ENCODE measurements at places on chromosomes 7 and 10.

DNA sequence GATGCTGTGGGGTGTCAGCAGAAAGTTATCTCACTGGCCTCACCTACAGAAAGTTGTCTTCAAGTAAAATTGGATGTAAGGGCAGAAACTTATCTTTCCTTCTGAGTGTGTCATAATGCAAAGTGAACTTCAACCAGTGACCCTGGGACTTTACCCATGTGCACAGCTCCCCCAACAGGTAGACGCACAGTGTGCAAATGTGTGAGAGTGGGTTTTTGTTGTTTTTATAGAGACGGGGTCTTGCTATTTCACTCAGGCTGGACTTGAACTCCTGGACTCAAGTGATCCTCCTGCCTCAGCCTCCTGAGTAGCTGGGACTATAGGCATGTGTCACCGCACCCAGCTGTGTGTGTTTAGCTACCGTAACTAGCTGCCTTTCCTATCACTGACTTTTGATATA, 6.4 kb upstream of the KAZALD1 start:
- DNase-seq = no peak

- DNase-seq = no peak
Observed at GRCh38 chr7:31688996-31689395, 2.0 kb downstream of the PPP1R17 start.

GRCh38 chr10:47458466-47459154, 25.3 kb downstream of the ANXA8 start:
- DNase-seq = no peak

DNA sequence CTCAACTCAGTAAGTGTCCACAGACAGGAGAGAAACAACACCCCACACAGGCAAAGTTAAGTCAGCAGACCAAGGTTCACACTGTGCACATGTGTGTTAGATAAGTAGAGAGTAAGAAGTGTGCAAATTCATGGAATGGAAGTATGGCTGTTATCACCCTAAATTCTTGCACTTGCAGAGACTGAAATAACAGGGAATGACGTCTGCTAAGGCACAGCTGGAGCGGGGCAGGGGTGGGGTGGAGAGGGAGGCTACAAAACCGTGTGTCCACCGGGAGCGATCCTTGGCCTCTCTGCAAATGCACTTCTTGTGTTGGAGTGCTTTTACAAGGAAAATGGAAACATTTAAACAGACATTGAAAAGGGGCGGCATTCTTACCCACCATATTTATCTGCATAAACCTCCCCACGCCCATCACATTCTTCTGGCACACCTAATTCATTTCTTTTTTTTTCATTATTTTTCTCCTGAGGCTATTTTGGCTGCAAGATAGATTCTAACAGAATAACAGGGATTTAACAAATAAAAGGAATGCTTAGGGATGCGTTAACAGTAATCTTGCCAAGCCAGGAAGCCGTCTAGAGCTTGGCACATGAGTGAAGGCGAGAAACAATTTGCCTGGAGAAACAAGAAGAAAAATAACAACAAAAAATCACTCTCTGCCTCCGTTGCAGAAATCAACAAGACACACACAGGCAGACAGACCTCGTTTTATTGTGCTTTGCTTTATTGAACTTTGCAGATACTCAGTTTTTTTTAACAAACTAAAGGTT, 30.1 kb downstream of the TNS3 start:
- no peak for DNase-seq

DNA sequence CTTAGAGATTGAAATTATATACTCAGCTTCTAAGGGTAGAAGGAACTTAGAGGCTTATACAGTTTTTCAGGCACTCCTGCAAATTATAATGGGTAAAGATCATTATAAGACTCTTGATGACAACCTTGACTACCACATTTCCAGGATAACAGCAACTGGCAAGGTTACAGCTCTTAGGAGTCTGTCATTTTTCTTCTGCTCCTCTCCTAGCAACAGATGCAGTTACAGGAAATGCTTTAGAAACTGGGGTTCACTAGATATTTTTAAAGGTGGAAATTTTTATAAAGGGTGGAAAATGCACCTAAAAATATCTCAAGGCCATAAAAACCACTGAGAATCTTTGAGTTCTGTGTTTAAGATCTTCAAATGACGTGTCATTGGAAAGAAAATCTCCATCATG, 185.8 kb downstream of the RELN start:
- no peak for DNase-seq

- no peak for DNase-seq
Observed at GRCh38 chr7:44960011-44960580, 18.7 kb downstream of the MYO1G start.

GRCh38 chr7:15650787-15651186, 35.7 kb downstream of the MEOX2 start:
- no peak for DNase-seq

DNA sequence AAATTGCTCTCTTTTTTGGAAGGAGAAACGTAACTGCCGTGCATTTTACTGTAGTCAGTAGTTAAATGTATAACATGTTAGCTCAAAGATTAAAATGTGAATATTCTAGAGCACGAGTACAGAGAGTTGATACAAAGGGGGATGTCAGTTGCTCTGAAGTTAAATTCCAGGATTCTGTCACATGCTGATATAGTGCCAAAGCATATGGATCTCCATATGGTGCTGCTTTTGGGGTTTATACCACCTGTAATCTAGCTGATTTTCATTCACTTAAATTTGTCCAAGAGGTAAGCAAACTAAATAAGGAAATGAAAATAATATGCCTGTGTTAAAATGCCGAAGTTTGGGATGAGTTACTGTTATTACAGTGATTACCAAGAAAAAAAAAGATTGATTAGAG, 298.6 kb downstream of the EXOC4 start:
- no peak for DNase-seq

- DNase-seq = no peak
Observed at GRCh38 chr7:95919556-95919955, 147.2 kb downstream of the DYNC1I1 start.

GRCh38 chr10:5023177-5023805, 19.6 kb upstream of the AKR1C2 start:
- no peak for DNase-seq

- no peak for DNase-seq
Observed at GRCh38 chr10:50497758-50498157, 126.0 kb downstream of the SGMS1 start.

GRCh38 chr10:113108194-113108835, 158.3 kb downstream of the TCF7L2 start:
- no peak for DNase-seq

GRCh38 chr10:99396471-99396870, 34.0 kb downstream of the GOT1 start:
- DNase-seq = no peak

GRCh38 chr10:113047605-113047962, 97.5 kb downstream of the TCF7L2 start:
- DNase-seq = no peak

- no peak for DNase-seq
Observed at GRCh38 chr10:103869336-103869735, 14.0 kb upstream of the SH3PXD2A start.

DNA sequence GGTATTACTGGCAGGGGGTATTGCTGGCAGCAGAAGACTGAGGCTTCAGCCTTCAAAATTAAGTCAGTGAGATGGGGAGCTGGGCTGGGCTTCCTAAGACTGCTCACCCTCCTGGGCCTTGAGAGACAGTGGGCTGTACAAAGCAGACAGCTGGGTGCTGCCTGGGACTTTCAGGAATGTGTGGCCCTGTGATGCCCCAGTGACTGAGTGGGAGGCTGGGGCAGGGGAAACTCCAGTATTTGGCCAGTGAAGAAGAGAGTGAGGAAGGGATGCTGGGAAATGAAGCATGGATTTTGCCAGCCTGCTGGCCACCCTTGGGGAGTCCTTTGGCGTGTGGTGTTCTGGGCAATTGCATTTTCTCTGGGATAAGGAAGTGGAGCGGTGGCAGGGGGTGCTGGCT, 442 bp downstream of the ANKRD2 start:
- DNase-seq = no peak

DNA sequence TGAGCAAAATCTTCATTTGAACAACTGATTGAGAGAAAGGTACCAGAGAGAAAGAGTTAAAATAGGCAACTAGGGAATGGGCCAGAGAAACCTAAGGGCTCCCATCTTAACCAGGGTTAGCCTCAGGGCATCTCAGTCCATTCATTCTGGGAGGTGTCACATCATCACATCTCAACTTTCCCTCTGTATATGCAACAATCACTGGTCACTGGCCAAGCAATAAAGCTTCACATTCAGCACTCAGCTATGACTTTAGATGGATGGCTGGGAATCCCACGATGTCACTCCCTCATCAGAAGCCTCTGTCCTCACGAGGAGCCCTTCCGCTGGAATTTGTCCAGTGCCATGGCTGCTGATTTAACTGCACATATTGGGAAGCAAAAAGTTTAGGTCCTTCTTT, 172.1 kb upstream of the MGMT start:
- no peak for DNase-seq

- no peak for DNase-seq
Observed at GRCh38 chr10:21624951-21625350, 90.9 kb downstream of the MLLT10 start.

DNA sequence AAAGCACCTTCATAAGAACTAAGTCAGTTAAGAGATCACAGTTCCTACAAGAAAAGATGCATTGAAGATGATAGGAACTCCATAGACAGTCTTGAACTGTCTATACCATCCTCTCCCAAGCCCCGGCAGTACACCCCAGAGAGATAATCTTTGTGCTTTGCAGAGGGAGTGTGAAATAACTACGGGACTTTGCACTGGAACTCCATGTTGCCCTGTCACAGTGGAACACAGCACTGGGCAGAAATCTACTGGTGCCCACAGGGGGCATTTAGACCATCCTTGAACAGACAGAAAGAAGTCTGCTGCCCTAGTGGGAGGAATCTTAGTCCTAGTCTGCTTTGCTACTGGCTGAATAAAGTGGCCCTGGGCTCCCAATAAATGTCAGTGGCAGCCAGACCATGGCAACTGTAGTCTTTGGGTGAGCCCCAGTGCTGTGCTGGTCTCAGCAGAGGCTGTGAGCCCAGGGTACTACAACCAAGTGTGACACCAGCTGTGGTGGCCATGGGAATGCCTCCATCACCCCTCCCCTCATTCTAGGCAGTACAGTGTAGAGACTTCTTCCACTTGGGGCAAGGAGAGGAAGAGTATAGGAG, 107.7 kb upstream of the TMEM168 start:
- no peak for DNase-seq

DNA sequence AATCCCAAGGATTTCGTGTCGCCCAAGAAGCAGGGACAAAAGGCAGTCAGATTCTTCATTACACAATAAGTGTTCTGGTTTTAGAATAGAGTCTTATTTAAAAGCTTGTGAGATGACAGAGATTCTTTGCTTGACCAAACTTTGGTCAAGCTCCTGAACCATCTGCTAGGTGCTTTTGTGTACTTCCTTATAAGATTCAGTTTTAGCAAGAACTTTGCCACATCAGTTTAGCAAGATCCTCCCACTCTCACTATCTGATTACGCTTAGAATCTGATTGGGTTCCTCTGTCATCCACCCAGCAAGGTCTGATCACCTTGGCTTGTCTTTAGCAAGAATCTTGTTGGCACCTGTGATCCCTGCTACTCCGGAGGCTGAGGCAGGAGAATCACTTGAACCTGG, 38.2 kb upstream of the SDHAF3 start:
- DNase-seq = no peak

GRCh38 chr7:131836733-131837132, 280.3 kb upstream of the PODXL start:
- DNase-seq = no peak

GRCh38 chr10:11304906-11305585, 287.4 kb downstream of the CELF2 start:
- no peak for DNase-seq

GRCh38 chr10:5040781-5041470, 37.3 kb upstream of the AKR1C2 start:
- DNase-seq = no peak

DNA sequence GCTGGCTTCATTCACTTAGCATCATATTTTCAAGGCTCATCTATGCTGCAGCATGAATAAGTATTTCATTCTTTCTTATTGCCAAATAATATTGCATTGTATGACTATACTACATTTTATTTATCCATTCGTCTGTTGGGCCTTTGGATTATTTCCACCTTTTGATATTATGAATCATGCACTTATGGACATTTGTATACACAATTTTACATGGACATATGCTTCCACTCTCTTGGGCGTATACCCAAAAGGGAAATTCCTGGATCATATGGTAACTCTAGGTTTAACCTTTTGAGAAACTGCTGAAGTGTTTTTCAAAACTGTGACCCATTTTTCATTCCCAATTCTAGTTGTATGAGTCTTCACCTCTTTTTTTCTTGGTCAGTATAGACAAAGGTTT, 80.3 kb upstream of the GNAI1 start:
- no peak for DNase-seq

- no peak for DNase-seq
Observed at GRCh38 chr10:121668314-121669027, 70.2 kb upstream of the FGFR2 start.

GRCh38 chr7:15891151-15891881, 204.8 kb upstream of the MEOX2 start:
- DNase-seq = no peak

DNA sequence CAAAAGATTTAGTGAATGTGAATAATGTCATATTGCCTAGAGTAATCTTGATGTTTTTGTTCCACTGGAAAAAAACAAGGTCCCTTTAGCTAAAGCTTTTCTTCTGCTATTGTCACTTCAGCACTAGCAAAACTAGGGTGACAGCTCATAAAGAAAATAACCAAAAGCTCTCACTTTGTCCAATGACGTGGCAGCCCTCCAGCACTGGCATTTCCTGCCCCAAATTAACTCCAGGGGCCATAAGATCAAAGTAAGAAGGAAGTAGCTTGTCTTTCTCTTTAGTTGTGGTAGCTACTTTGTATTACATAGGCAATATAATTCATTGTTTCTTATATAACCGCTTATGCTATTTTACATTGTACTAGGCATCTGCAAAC, 47.3 kb downstream of the LRRN3 start:
- peak; percentile 56 for DNase-seq

- no peak for DNase-seq
Observed at GRCh38 chr7:78261302-78261701, 462.7 kb downstream of the PHTF2 start.

DNA sequence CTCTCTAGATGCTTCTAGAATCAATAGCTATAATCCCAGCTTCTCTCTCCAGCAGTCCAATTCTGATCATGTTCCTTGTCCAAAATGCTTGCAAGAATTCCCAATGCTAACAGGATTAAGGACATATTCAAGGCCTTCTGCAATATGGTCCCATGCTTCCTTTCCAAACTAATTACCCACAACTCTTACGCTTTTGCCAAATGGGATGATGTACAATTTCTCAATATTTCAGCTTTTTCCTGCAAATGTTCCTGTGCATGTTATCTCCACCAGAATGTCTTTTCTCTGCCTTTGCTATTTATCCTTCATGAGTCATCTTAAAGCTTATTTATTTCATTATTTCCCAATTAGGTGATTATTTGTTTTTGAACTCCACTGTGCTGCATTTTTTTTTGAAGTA, 556.4 kb downstream of the SORCS1 start:
- no peak for DNase-seq

- DNase-seq = no peak
Observed at GRCh38 chr7:114466917-114467316, 52.3 kb downstream of the FOXP2 start.

DNA sequence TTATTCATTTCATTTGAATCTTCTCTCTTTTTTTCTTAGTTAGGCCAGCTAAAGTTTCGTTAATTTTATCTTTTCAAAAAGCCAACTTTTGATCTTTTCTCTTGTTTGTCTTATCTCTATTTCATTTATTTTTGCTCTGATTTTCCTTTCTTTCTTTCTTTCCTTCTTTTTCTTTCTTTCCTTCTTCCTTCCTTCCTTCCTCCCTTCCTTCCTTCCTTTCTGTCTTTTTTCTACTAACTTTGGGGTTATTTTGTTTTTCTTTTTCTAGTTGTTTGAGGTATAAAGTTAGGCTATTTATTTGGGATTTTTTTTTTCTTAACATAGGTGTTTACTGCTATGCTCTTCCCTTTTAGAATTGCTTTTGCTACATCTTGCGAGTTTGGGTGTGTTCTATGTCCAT, 13.2 kb upstream of the ASB15 start:
- DNase-seq = no peak
